ENCODE measurements at places on chromosomes 1 and 21.

- DNase-seq: no peak
Observed at GRCh38 chr1:91129458-91129857, 107.6 kb upstream of the ZNF644 start.

GRCh38 chr1:239816081-239816782 lies 275.5 kb upstream of the FMN2 start:
- no peak for DNase-seq

DNA sequence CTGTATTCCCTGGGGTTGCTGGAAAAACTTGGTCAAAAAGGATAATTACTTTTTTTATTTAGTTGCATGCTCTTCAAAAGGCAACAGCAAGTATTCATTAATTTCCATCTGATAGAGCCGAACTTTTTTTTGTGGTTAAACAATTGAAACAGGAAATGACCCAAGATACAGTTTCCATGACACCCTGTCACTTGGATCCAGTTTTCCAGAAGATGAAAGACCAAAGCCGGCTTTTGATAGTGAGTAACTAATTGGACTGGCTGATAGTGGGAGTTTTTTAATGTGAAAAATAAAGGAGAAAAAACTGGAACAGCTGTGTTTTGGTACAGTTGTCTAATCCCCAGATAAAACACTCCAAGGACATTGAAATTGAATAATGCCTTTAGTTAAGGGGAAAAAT lies 33.0 kb downstream of the CACHD1 start:
- no peak for DNase-seq

GRCh38 chr1:152878042-152878441 lies at the start of gene SMCP:
Gene SMCP (plus strand): TSS chr1:152878322. CDS start chr1:152884423, 6,101 bp downstream.
- peak; percentile 14 for DNase-seq

DNA sequence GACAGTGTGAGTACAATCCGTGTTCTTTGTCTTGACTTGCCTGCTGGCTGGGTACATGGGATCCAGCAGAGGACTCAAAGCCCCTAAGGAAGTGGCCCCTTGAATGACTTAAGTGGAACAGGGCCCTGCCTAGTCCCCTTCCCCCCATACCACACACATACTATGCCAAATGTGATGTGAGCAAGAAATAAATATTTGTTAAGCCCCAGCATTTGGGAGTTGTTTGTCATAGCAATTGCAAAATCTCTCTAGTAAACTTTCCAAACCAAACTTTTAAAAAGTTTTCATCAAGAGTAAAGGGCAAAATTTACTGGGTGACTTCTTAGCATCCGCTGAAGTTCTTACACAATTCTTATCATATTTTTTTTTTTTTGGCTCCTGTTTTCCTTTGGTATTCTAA lies 32.5 kb upstream of the CACHD1 start:
- no peak for DNase-seq

DNA sequence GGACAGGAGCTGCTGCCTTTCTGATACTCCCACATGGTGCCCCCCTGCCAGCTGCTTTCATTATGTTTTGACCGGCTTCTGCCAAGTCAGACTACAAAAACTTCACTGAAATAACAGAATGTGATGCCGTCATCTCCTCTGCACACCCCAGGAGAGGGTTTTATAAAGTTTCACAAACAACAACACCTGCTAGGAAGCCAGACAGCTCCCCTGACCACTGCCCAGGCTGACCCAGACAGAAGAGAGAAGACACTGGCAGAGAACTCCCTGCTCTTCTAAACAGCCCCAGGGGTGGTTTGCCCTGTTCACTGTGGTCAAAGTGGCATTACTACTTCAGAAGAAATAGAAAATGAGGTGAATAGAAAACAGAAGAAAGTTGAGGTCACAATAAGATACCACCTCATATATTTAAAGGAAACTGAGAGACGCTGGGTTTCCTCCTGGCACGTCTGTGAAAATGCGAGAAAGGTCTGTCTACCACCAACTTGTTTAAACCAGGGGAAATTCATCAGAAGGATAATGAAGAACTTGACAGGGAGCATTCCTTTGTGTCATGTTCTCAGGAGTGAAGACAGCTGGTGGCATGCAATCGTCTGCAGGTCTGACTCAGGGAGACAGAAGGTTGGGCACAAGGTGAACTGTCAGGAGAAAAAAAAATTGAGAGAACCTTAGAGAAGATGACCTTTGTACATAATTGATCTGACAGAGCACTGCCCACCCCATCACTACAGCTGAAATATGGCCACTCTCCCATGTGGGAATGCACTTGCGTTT lies 119.0 kb upstream of the NFIA start:
- DNase-seq: no peak

GRCh38 chr1:243924188-243924587 lies 74.1 kb upstream of the AKT3 start:
- no peak for DNase-seq

DNA sequence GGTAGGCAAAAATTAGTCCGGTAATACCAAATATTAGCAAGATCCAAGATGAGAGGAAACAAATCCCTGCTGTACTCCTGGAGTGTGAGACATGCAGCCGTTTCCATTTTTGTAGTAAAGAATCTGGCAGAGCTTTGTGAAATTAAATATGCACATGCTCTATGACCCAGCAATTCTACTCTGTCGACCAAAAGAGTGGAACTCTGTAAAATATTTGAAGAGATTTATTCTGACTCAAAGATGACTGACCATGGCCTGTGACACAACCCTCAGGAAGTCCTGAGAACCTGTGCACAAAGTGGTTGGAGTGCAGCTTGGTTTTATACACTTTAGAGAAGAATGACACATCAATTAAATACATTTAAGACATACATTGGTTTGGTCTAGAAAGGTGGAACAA lies 16.2 kb downstream of the HAX1 start:
- DNase-seq: no peak

DNA sequence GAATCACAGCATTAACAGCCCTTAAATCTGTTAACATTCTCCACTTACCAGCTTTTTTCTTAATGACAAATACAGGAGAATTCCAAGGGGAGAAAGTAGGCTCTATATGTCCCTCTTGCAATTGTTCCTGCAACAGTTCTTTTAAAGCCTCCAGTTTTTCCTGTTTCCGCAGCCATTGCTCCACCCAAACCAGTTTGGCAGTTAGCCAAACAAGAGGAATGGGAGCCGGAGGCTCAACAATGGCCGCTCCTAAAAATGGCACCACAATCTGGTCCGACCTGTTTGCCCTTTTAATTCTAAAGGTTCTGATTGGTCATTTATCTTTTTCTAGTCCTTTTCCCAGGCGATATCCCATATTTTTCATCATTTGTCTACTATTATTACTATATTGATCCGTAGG lies 14.0 kb upstream of the L1TD1 start:
- DNase-seq: no peak

DNA sequence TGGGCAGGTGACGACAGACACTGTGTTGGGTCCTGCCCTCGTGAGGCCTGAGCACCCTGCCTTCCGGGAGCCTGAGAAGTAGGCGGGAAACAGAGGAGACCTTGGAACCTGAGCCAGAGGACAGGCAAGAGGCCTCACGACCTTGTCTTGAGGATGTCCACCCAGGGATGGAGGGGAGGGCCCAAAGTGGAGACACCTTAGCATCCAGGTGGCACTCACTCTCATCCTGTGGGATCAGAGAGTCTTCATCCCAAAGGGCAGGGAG lies 347.2 kb downstream of the NPHP4 start:
- no peak for DNase-seq

DNA sequence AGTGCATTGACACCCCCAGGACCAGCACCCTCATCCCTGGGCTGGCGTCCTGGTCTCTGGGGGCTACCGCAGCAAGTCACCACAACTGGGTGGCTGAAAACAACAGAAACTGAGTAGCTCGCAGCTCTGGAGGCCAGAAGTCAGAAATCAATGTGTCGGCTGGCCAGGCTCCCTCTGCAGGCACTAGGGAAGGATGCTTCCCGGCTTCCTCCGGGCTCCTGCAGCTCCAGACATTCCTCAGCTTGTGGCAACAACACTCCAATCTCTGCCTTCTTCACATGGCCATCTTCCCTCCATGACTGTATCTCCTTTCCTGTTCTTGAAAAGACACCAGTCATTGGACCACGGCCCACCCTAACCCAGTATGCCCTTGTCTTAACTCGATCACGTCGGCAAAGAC lies 224.2 kb downstream of the NPHP4 start:
- no peak for DNase-seq

Measured in activated CD4-positive, alpha-beta T cell treated with anti-CD3 and anti-CD28 coated beads for 24 hours (primary cell).